DMS153 (cell line): ENCODE measurements at places on chromosomes 16 and 17.

GRCh38 chr16:54454616-54455015 lies 168.0 kb upstream of the IRX3 start:
- no peak for DNase-seq

DNA sequence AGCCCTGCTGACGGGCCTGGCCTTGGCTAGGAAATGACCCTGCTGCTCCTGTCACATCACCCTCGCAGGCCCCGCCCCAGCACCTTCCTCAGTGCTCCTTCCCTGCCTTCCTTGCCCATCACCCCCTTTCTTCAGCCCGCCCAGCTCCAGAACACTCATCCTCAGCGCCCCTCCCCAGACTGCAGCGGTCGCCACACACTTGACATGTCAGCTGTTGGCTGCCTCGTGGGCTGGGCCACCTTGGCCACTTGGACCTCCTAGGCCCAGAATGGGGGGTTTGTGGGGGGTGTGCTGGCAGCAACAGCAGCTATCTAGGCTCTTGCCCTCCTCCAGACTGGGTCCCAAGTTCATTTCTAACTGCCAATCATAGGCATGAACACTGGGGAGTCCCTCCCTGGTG lies 10.6 kb downstream of the ELMO3 start:
- no peak for DNase-seq

DNA sequence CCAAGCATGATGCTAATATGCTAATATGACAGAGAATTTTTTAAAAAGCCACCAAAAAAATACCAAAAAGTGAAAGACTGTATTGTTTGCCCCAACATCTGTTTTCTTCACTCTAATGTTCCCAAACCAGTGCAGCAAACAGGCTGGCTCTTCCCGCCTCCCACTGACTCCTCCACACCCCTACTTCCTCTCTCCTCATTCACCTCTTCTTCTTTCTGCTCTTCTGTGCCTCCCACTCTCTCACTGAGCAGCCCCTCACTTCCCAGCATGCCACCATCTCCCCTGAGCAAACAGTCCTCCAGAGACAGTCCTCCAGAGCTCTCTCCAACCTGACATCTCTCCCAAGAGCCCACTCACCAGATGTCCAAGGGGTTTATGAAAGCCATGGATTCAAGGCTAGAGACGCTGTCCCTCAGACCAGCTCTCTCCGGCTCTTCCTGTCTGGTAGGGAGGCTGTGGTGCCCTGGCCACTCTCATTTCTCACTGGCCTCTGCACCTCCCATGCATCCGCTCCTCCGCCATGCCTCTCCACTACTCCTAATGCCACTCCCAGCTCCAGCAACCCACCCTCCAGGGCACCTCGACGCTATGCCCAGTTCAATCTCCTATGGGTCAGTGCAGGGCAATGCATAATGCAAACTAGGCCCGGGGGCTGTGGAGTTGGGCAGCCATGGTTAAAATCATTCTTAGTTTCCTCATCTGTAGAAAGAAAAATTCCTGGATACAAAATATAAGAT lies 52.9 kb downstream of the ANKRD11 start:
- no peak for DNase-seq

DNA sequence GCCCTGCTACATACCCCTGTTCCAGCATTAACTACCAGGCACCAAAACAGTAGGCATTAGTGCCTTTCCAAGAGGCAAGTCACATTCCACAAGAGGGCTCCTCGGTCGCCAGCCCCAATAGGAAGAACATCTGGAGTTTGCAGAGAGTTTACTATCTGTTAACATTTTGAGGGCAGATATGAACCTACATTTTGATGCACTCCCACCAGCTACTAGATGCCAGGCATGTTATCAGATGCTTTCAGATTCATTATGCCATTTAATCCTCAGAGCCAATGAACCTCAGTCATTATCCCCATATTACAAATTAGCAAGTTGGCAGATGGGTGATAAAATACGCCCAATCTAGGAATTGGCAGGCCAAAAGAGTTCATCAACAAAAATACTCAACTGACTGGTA lies 4.2 kb upstream of the CMTM2 start:
- DNase-seq: no peak

DNA sequence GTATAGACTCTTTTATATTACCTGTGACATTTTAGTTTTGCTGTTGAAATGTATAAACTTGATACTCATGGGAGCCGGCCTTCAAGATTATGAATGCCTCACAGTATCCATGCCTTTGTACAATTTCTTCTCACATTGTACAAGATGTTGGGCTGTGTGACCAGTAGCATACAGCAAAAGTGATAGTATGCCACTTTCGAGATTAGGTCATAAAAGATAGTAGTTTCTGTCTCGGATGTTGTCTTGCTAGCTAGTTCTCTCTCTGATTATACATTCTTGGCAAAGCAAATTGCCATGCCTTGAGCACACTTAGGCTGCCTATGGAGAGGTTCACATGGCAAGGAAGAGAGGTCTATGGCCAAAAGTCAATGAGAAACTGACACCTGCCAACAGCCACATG lies 1309.8 kb upstream of the CDH8 start:
- no peak for DNase-seq

GRCh38 chr17:64212122-64212521 lies 50.9 kb downstream of the TEX2 start:
- DNase-seq: no peak

DNA sequence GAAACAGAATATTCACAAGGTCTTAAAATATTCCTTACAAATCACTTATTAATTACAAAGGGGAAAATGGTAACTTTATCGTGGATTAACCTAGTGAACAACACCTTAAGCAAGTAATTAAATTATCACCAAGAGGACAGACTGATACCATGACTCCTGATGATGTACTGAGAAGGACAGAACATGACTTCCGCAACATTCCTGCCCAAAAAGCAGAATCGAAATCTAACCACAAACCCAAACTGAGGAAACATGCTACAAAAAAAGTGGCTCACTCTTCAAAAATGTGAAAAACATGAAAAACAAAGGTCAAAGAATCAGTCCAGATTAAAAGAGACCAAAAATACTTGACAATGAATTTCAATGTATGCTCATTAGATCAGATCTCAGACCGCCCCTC lies 151.5 kb downstream of the AATF start:
- DNase-seq: no peak

GRCh38 chr17:50498021-50498874 lies 10.0 kb upstream of the MYCBPAP start:
- no peak for DNase-seq

GRCh38 chr16:65016754-65017153 lies 105.1 kb downstream of the CDH11 start:
- DNase-seq: no peak

DNA sequence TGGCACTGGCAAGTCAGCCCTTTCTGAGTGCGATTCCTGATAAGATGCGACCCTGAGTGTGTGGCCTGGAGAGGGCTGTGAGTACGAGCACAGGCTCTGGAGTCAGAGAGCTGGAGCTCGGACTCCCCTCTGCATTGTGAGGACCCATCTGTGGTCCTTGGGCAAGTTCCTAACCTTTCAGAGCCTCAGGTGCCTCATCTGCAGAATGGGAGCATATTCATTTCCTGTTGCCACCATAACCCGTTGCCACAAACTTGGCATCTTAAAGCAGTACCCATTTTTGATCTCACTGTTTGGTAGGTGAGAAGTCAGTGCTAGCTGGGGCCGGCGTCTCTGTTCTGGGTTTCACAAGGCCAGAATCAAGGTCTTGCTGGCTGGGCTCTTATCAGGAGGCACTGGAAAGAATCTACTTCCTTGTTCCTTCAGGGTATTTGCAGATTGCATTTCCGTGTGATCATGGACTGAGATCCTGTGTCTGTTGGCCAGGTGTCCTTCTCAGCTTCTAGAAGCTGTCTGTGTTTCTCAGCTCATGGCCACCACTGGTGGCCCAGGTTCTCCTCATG lies 20.2 kb downstream of the KNOP1 start:
- DNase-seq: no peak

- peak; percentile 44 for DNase-seq
Observed at GRCh38 chr17:19346351-19347255, 15.9 kb downstream of the B9D1 start.

DNA sequence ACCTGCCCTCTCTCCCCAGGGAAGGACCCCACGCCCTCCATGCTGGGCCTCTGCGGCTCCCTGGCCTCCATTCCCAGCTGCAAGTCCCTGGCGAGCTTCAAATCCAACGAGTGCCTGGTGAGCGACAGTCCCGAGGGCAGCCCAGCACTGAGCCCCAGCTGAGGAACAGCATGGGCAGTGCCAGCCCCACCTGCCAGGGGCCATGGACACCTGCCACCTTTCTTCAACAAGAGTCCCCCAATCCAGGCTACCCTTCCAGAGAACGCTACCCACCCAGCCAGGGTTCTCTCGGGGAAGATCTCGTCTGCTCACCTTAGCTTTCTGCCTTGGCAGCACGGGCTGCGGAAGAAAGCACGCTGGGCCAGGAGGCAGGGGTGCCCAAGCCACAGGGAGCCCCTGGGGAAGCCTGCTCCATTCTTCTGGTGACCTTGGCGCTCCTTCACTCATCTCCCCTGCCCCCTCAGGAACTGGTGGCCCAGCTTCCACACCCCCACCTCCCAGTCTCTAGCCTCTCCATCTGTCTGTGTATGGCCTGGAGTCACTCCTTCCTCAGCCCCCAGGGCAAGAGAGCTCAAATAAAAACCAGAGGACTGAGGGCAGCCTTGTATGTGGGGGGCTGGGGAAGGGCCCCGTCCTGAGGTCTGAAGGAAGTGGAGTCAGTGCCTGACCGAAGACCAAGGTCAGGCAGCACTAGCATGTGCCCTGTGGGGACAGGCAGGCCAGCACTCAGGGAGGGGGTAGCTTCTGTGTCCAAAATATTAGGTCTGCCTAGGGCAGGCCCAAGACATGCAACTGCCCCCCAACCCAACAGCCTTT lies 6.3 kb downstream of the SLC25A39 start:
- no peak for DNase-seq

GRCh38 chr17:4540224-4540651 lies 14.9 kb downstream of the MYBBP1A start:
- no peak for DNase-seq

DNA sequence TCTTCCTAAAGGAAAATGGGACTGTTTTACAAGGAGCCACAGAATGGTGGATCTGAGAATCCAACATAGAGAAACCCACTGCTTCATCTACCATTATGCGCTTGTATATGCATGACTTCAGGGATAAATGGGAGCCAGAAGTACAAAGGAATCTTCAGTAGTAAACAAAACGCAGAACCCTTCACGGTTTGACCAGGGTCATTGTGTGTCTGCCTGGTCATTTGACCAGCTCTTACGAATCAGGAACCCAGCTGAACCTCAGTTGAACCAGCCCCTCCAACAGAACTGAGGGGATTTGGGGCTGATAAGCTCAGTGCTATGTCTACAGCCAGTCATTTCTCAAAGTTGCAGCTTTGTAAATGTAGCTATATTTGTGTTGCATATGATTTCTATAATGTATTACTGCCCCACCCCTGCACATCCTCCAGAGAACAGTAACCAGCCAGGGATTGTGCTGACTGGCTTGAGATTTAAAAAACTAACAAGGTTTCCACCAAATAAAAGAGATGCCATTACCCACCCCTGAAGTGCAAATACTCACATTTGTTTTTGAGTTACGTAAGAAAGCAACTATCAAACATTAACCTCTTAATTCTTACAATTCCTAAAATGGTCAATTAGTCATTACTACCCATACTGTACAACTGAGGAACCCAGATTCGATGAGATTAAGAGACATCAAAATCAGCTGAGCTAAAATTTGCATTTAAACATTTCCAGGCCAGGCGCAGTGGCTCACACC lies 6.3 kb downstream of the CMTM4 start:
- DNase-seq: no peak

GRCh38 chr17:47205419-47205963 lies 3.7 kb upstream of the MYL4 start:
- peak; percentile 79 for DNase-seq

GRCh38 chr16:80283466-80284392 lies 257.1 kb upstream of the DYNLRB2 start:
- DNase-seq: no peak

DNA sequence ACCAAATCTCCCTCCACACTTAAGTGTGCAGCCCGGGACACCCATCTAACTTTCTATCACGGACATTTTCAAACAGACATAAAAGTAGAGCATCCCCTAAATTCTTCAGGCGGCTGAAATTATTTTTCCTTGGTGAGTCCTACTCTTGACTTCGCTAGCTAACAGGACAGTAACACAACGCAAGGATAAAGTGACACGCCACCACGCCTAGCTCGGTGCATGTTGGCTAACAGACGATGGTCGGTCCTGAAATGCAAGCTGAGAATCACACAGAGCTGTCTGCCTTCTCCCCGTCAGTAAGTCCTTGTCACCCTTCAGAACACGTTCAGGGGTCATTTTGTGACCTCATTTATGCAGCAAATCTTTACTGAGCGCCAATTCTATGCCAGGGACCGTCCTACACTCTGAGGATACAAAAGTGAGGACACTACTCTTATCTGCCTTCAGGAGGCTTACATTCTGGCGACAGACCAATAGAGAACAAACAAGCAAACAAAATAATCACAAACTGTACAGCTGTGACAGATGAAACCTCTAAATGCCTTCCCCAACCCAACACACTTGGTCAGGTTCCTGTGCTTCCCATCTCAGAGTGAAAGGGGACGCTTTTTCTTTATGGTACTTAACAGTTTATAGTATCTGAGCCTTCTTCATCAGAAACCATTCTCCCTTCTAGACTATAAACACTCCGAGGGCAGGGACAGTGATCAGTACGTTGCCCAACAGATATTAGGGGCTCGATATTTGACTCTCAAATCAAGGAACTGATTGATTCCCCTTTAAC lies 1.3 kb downstream of the NTAN1 start:
- DNase-seq: no peak

DNA sequence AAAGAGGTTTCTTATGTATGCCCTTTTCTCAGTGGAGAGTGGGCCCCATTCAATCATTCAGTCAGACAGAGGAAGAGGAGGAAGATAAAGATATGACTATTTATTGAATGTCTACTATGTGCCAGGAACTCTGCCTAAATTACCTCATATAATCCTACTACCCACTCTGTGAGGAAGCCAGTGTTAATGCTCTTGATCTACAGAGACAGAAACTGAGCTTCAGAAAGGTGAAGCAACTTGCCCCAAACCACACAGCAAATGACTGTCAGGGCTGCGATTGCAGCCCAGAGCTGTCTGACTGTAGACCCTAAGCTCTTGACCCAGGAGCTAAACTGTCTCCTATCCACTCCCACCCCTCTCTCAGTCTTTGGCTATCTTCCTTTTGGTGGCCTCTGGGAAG lies 8.4 kb downstream of the SRCIN1 start:
- DNase-seq: no peak

DNA sequence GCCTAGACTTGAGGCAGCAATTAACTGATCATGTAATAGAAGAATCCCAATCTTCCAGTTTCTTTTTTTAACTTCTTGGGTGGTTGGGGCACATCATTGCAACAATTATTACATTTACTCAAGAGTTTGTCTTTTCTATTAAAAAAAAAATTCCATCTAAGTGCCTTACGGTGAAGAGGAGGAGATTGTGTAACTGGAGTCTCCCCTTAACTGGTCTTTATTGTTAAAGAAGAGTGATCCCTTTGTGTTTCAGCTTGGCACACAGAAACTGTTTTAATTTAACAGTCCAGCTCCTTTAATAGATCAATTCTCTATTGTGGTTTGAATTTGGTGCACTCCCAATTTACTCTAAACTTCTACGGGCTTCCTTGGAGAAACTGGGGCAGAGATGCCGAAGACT lies 75.2 kb downstream of the FTO start:
- no peak for DNase-seq
